Ascending aorta (tissue), 2 donors: ENCODE measurements at places on chromosomes 4 and X.

- no peak for DNase-seq
These were observed 81.6 kb upstream of the LNX1 start for GRCh38 chr4:53672873-53673272.

- DNase-seq, result no peak
These were observed 56.5 kb upstream of the ARX start for GRCh38 chrX:25072247-25072646.

DNA sequence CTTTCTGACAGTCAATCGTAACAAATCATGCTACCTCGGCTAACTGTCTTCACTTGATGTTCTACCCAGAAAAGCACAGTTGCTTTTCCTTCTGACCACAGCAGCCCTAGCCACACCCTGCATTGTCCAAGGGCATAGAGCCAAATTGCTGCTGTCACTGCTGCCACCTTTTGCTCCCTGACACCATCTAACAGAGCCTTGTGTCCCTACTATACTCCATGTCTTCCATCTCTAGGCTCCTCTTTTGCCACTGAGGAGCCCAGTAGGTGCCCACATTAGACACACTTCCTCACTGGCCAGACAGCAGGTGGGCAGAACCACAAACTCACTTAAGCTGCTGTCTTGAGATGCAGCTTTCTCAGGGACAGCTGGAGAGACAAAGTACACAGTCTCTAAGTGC, 91.4 kb downstream of the ANXA3 start:
- DNase-seq, result no peak

GRCh38 chr4:71732706-71733105, 51.2 kb downstream of the GC start:
- DNase-seq, result no peak

DNA sequence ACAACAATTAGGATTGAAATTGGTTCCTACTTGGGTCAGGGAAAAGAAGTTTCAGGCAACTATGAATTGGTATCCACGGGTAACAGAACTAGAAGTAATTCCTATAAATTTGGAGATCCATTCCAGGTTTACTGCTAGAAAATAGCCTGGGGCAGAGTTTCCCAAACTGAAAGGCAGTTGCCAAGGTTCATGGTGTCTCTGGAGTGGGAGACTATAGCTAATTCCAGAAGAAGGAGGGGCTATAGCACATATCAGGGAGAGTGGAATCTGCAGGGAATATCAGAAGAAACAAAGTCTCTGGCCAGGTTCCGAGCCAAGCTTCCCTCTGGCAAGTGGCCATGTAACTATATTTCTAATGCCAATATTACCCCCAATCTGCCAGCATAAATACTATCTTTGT, 166.3 kb downstream of the GALNTL6 start:
- DNase-seq, result no peak

DNA sequence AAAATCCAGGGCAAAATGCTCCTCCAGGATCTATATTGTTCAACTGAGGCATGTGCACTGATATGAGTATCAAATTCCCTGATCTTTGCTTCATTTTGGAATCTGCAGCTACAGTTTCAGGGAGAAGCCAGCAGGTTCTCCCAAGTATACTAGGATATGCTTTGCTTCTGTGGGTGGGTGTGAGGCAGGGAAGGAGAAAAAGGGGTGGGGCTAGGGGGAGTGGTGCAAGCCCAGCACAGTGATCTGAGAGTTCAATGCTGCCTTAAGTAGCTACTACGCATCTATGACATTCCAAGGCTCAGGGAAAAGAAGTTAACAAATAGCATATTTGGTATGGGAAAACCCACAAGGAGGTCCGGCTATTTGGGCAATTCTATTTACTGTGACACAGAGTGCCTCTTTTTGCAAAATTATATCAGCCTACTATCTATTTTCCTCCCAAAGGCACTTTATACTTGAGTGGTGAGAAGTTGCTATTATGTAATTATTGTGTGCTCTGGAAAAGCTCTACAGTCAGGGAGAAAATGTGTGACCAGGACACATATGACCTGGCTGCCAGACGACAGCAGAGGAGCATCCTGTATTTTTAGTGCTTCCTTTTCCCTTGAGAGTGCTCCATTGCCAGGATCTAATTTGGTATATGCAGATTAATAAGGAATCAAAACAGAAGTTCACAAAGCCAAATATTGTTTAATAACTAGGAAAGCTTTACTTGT, 162.0 kb downstream of the RNF150 start:
- DNase-seq, result no peak

DNA sequence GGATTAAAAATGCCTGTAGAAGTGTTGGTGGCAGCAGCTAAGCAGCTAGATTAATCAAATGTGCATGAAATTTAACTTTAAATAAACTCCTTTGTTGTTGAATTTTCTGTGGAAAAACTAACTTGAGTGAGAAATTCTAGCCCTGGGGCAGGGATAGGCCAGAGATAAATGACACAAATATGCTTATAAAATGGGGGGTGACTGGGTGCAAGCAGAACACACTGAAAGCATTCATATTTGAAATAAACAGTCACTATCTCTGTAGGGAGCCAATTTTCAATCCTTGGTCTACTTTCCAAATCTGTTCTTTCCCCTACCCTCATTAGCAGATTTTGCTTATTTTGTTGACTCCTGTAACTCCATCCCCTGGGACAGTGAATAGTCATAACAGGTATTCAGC, 47.9 kb downstream of the RBPJ start:
- DNase-seq, result no peak

- DNase-seq, result no peak
These were observed 257.0 kb downstream of the ASMT start for GRCh38 chrX:1871887-1872286.

GRCh38 chr4:144591401-144591800, 54.6 kb upstream of the HHIP start:
- DNase-seq, result no peak

- no peak for DNase-seq
These were observed 9.5 kb downstream of the MAB21L2 start for GRCh38 chr4:150591406-150591805.

DNA sequence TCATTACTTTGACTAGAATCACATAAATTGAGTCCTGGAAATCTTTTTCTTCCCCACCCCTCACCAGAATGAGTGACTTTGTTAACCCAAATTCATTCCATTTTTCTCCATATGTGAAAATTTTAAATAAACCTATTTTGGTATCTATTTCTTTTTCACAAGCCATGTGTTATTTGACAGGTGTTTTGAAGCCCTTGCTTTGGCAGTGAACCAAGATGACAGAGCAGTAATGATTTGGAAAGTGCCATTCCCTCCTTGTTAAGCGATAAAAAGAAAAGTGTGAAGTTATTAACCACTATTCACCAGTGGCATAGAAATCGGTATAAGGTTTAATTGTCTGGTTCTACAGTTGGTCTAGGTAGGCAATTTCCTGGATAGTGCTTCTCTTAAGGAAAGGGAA, 66.1 kb downstream of the POLA1 start:
- DNase-seq, result no peak

GRCh38 chr4:175405961-175406360, 406.1 kb downstream of the GPM6A start:
- DNase-seq, result no peak

DNA sequence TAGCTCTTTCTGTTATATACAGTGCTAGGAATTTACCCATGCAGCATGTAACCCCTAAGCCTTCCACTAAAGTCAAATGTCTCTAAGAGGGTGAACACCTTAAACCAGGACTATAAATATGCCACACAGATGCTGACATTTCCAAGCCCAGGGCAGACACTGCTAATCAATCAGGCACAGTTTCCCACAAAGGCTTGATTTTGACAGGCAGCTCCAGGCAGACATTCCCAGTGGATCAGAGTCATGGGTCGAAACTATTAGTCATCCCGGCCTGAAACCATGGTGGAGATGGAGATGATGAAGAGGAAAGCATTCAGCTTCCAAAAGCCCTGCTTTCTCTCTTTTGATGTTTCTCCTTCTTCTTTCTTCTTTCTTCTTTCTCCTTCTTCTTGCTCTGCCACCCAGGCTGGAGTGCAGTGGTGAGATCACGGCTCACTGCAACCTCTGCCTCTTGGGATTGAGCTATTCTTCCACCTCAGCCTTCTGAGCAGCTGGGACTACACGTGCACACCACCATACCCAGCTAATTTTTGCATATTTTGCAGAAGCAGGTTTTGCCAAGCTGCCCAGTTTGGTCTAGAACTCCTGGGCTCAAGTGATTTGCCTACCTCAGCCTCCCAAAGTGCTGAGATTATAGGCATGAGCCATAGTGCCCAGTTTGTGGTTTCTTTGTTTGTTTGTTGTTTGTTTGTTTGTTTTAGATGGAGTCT, 21.0 kb upstream of the SORCS2 start:
- no peak for DNase-seq

DNA sequence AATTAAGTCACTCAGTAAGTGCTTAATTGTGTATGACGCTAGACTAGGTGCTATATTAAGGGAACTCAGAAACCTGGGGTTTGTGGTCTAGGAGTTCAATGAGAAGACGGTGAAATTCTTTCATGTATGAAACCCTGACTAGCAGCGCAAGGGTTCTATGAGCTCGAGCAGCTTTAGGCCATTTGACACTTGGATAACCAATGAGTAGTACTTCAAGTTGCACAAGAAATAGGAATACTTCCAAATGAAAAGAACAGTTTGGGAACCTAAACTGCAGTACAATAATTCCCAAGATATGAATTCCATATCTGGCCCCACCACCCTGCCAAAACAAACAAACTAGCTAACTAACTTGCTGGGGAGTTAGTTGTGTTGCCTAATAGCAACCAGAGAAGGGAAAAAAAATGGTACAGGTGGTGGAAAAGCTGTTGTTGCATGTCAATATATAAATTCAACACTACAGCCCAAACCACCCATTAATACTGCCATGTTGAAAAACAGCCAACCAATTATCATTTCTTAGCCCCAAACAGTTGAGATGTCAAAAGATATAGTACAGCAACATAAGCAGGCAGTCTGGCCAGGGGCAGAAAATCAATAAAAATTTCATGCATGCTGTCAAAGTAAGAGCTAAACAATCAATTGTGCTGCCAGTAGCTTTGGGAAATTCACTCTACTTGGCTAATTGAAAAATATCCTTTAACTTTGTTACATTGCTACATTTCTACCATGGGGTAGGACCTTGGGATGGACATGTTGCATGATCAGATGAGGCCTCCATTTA, 54.6 kb upstream of the MCF2 start:
- DNase-seq, result peak; percentile 68

DNA sequence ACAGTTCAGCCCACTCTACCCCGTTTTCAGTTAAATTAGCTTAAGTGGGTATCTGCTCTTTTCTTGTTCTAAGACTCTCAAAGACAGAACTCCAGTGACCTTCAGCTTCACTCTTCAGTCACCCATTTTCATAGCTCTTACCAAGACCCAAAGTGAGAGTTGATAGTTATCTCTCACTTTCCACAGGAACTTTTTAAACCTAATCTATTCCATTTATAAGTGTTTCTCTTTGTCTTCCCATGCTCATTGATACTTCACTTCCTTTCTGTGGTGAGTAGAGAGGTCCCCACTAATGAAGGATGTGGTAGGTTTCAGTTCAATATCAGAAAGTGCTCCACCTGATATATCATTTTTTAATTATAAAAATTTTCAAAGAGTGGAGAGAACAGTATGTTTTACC, 33.4 kb downstream of the COX18 start:
- DNase-seq, result no peak

- DNase-seq, result no peak
These were observed 116.3 kb downstream of the MFAP3L start for GRCh38 chr4:169909897-169910296.

- DNase-seq, result no peak
These were observed 197.1 kb upstream of the MAMLD1 start for GRCh38 chrX:150165776-150166610.

DNA sequence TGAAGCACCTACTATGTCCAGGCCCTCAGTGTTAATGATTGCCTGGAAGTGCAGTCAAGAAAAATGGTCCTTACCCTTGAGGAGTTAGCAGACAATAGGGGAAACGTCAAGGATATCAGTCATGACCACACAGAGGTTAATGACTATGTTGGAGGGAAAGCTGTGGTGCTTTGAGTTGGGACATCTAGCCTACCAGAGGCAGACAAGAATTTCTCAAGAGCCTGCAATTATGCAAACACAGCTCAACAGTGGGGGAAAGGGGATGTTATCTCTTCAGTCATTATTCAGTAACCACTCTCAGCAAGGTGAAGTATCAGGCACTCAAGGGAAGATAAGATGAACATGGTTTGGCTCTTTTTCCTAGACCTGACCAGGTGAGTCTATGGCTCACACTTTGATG, 7.0 kb upstream of the FGFBP1 start:
- no peak for DNase-seq

GRCh38 chrX:144334577-144334976, 450.7 kb downstream of the UBE2NL start:
- DNase-seq, result no peak

DNA sequence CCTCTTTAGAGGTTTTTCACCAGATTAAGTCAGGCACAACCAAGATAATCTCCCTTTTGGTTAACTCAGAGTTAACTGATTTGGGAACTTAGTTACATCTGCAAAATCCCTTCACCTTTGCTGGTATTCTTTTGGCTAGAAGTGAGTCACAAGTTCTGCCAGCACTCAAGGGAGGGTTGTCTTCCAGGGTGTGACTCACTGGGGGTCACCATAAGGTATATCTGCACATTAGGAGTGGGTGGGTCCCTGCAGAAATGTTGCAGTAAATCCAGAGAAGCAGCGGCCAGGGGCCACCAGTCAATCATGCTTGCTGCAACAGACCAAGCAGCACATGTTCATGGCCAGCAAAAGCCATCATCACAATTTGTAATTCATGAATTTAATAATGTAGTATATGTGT, 59.8 kb upstream of the MAML3 start:
- DNase-seq, result no peak

- DNase-seq, result no peak
These were observed 13.4 kb downstream of the P2RY10 start for GRCh38 chrX:78958419-78959116.

DNA sequence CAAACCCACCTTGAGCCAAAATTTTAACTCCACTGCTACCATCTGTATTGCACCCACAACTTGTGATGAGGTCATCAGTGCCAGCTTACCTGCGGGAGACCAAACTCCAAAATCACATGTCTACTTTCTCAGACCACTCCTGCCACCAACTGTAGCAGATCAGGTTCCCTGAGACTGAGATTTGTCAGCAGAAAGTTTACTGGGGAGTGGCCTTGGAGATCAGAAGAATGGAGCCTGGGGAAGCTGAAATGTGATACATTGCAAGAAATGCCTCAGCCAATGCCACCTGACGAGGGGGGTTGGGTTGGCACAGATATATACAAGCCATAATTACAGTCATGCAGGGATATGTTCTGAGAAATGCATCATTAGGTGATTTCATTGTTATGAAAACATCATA, 19.1 kb downstream of the HAUS3 start:
- no peak for DNase-seq

DNA sequence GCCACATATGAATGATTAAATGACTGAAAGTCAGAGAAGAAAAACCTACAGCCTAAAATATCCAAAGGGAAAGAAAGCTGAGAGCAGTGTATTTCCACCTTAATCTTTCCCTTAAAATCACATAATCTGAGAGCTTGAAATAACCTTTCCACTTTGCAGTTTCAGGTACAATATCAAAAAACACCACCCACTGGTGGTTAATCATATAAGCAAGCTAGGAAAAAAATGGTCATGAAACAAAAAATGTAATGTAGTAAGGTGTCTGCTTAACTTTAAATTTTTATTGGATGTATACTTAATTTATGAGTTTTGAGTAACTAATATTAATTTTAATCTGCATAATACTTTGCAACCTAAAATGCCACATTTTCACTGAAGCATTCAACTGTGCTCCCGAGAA, 3.2 kb downstream of the PRDM5 start:
- no peak for DNase-seq

- no peak for DNase-seq
These were observed 108.8 kb downstream of the AMELX start for GRCh38 chrX:11401966-11402365.

GRCh38 chr4:138216272-138216867, 25.8 kb downstream of the SLC7A11 start:
- no peak for DNase-seq

GRCh38 chr4:1543976-1544375, 137.7 kb upstream of the NKX1-1 start:
- no peak for DNase-seq
